A549 (cell line): ENCODE measurements at places on chromosomes 1 and 21.

GRCh38 chr1:154807048-154807591 lies 63.0 kb downstream of the KCNN3 start:
- no peak for DNase-seq

GRCh38 chr21:45560106-45561021 lies 18.1 kb upstream of the SLC19A1 start:
- DNase-seq: no peak

GRCh38 chr1:168392958-168393549 lies 112.4 kb downstream of the TBX19 start:
- no peak for DNase-seq

GRCh38 chr1:27671964-27672749 lies at the start of gene IFI6:
Gene IFI6 (minus strand): TSS chr1:27672192. CDS start chr1:27669314, 2,878 bp downstream.
- peak; percentile 88 for DNase-seq

GRCh38 chr1:70497152-70497551 lies 86.1 kb downstream of the CTH start:
- DNase-seq: no peak

DNA sequence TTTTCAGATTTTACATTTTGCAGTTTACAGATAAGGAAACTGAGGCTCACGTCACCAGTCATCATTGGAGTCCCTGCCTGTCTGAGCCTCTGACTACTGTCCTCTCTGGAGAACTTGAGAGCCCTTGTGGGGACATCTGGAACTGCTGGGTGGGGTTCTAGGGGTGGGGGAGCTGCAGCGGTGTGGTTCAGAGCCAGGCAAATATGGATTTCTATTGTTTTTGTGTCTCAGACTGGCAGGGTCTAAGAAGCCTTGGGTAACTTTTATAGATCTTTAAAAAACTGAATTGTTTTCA lies 46.9 kb downstream of the IER5 start:
- no peak for DNase-seq

DNA sequence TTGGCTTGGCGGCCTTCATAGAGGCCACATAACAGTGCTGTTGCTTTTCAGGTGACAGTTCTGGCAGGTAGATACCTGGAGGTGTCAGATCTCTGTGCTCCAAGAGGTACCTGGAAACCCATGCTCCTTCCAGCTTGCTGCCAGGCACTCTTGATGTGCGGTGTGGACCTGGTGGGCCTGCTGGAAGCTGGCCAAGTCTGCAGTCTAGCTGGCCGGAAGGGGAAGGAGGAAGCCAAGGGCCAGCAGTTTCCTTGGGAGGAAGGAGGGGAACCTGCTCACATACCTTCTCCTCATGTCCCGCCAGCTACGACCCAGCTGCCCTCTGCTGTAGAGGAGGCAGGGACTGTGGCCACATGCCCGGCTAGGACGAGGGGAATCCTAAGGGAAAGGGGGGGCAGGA lies 166.4 kb upstream of the AJAP1 start:
- no peak for DNase-seq

DNA sequence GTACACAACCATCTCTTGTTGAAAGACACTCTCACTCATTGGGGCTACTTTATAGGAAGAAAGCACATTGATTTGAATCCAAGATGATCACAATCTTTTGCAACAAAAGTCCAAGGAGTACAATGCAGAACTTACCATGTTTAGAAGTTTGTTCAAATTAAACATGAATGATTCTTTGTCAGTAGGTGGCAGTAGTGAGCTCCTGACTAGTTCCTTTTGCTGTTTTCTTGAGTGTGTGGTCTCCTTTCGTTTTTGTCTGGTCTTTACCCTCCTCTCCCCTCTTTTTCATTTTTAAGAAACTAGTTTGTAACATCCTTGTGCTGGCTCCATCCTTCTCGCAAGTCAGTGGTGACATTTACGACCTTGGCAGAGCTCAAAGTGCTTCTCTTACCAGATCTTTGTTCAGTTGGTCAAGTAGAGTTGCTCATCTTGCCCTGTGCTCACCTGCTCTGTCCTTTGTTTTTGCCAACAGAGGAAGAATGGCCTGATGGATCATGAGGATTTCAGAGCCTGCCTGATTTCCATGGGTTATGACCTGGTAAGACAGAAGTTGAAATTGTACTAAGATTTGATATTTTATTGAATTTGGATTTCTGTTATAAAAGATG lies 35.7 kb upstream of the MTR start:
- peak; percentile 26 for DNase-seq

DNA sequence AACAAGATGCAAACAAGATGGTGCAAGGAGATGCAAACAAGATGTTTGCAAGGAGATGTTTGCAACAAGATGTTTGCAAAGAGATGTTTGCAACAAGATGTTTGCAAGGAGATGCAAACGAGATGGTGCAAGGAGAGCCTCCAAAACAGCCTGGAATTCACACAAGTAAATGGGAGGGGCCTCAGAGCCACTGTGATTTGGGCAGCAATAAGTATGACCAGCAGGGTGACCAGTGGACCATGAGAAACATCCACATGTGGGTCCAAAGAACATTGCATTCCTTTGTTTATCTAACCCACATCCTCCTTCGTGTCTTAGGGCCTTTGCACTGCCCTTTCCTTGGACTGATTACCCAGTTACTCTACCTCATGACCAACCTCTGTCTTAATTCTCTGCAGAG lies 162.9 kb downstream of the PLPP3 start:
- DNase-seq: peak; percentile 23

- no peak for DNase-seq
Observed at GRCh38 chr1:216434232-216434631, 11.0 kb upstream of the USH2A start.

DNA sequence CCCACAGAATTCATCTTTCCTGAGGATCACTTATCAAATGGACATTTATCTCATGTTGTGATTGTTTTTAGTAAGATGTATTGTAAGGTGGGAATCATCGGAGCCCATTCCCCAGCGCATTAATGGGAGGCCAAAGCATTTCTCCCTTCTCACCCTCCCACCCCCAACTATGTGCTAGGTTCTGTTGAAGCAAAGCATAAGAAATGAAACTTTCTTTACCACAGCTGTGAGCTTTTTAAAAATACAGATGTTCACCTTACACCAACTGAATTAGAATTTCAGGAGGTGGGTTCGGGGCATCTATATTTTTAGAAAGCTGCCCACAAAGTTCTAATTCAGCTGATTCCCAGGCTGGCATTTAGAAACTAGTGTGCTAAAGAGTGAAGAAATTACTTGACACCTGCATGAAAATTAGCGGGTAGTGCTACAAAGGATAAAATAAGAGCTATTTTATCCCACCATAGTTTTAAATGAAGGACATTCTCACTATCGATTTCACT lies 26.3 kb downstream of the UAP1 start:
- DNase-seq: no peak

- DNase-seq: no peak
Observed at GRCh38 chr1:76038287-76039004, 36.1 kb upstream of the ST6GALNAC3 start.

DNA sequence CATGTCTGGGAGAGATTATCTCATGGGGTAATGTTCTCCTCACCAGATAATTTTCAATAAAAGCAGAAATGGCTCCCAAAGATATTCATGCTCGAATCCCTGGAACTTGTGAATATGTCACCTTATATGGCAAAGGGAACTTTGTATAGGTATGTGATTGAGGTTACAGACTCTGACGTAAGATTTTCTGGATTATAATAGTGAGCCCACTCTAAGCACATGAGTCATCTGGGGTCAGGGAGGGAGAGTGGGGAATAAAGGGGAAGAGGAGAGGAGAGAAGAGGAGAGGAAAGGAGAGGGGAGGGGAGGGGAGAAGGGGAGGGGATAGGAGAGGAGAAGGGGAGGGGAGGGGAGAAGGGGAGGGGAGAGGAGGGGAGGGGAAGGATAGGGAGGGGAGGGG lies 1193.9 kb downstream of the PLA2G4A start:
- no peak for DNase-seq

- no peak for DNase-seq
Observed at GRCh38 chr21:39386194-39386593, 37.3 kb upstream of the HMGN1 start.

GRCh38 chr1:198064181-198064580 lies 92.6 kb upstream of the NEK7 start:
- DNase-seq: no peak

DNA sequence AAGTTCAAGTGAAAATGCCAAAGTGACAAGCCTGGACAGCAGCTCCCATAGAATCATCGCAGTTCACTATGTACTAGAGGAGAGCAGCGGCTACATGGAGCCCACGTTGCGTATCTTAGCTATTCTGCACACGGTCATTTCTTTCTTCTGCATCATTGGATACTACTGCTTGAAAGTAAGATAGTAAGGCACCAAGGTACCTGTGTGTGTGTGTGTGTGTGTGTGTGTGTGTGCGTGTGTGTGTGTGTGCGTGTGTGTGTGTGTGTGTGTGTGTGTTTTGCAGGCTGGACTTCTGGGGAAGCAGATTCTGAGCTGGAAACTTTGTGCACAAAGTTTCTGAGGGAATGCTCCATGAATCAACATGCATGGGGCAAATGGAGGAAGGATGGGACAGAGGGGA lies 98.6 kb downstream of the ZP4 start:
- DNase-seq: no peak

DNA sequence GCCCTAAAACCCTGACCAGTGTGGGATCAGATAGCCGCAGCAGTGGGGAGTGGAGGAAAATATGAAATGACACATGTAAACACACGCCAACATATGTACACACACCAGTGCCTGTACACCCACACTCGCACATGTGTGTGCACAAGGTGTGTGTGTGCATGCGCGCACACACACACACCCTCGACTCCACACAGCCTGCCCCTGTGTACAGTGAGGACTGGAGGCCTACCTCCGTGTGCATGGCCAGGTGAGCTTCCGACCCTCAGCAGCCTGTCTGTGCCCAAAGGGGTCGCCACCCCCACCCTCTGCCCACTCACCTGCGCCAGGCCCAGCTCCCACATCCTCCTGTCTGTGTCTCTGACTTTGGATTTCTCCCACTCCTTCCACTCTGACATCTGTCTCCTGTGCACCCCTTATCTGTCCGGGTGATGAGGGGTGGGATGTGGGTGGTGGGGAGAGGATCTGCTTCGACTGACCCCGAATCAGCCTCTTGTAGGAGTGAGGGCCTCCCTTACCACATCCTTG lies 31.7 kb downstream of the CITED4 start:
- no peak for DNase-seq

- no peak for DNase-seq
Observed at GRCh38 chr1:40257313-40257687, 736 bp upstream of the ZMPSTE24 start.

- no peak for DNase-seq
Observed at GRCh38 chr1:203103829-203104495, 18.1 kb upstream of the MYOG start.

- DNase-seq: no peak
Observed at GRCh38 chr1:51578383-51579109, 38.3 kb upstream of the OSBPL9 start.

DNA sequence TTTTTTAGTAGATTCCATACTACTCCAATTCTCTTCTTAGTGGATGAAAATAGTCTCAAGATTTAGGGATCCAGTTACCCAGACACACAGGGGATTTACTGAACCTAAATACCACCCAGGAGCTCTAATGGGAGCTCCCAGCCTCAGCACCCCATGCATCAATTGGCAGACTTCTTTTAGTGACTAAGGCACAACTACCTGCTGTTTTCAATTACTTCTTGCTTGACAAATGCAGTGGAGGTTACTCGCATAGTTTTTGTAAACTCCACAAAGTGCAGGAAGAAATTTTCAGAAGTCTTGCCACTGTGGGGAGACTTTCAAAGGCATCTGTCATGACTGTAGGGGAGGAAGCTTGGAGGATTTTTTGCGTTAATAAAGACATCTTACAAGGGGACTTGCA lies 35.5 kb upstream of the MAP10 start:
- no peak for DNase-seq

DNA sequence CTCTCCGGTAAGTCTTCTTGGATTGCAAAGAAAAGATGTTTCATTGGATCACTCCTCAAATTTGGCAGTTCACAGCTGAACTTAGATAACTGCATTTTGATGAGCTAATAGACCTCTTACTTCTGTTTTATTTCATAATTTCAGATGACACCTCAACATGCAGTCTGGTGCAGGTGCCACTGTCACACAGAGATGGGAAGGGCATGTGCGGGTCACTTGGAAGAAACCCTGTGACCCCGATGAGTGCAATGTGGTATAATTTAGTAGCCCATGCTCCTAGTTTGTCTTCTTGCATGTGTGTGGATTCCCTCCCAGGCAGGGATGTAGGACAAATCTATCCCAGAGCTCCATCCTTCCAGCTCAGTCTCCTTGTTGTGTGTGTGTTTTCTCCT lies 481 bp upstream of the SLAMF1 start:
- no peak for DNase-seq

DNA sequence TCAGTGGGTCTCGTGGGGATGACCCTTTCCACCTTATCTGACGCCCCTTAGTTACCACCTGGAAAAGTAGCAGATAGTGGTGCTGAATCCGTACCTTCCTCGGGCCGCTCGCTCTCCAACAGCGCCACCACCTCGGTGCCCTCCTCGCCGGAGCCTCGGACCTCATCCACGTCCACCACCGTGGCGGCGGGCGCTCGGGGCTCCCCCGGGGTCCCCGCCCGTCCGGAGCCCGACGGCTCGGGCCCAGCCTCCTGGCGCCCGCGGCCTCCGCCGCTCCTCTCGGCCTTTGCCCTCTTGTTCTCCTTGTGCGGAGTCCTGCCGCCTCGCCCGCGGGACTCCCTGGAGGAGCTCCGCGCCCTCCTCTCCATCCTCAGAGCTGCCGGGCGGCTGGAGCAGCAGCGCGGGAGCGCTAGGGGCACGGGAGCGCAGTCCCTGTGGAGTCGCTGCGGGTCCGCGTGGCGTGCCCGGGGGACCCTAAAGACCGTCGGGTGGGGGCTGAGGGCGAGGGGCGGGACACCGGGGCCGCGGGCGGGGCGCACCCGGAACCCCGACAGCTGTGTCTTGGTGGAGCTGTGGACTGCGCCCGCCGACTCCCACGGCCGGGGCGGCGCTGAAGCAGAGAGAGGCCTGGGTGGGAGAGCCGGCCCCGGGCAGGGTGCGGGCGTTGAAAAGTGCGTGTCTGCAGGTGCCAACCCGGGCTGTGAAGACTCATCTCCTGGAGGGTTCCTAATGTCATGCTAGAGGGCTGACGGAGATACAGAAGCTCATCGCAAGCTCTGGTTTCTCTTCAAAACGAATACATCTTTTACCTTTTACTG lies at the start of gene NPHS2:
Gene NPHS2 (minus strand): TSS at position 452 of the 818 bp plus-strand sequence. CDS start 84 bp downstream, at position 368.
- no peak for DNase-seq
